NCI-H446 (cell line): ENCODE measurements at places on chromosomes 12 and 14.

GRCh38 chr12:58584880-58585279, 335.4 kb downstream of the LRIG3 start:
- DNase-seq, result no peak

- no peak for DNase-seq
Observed at GRCh38 chr14:94320243-94320642, 2.9 kb downstream of the SERPINA6 start.

DNA sequence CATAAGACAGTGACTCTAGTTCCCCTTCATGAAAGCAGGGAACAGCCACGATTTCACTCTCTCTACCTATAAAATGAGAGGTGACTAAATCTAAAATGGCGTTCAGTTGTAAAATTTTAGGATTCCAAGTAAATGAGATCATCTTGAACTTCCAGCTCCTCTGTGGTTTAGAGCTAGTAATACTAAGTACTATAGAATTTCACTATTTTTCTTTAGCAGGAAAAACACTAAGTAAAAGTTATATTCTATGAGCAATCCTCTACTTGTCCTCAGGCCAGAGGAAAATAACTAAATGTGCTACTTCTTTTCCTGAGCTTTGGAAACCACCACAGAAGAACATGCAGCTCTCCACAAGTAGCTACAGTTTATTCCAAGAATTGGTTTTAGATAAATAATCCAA, 55.6 kb downstream of the NIN start:
- no peak for DNase-seq

- no peak for DNase-seq
Observed at GRCh38 chr14:52730709-52731111, 744 bp downstream of the STYX start.

- DNase-seq, result no peak
Observed at GRCh38 chr14:34749408-34749807, 35.0 kb upstream of the CFL2 start.

GRCh38 chr14:82029038-82029437, 495.4 kb upstream of the SEL1L start:
- DNase-seq, result no peak

DNA sequence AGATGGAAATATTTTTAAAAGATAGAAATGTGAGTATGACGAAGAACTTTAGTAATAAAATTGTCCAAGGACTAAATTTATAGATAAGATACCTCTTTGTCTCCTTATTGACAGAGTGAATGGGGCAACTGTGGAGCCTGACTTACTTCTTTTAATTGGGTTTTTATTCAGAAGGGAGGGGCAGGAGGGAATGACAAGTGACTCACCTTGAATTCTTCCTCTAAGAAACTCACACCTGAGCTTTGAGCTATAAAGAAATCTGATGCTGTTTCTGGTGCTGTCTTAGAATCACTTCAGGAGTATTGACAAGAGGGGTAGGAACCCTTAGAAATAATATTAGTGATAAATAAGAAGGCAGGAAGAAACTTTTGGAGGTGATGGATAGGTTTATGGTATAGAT, 951 bp downstream of the NR1H4 start:
- no peak for DNase-seq

- DNase-seq, result no peak
Observed at GRCh38 chr12:59861635-59862034, 265.8 kb downstream of the SLC16A7 start.

- no peak for DNase-seq
Observed at GRCh38 chr12:117481470-117481869, 120.0 kb upstream of the NOS1 start.

GRCh38 chr12:1723721-1724120, 32.9 kb downstream of the ADIPOR2 start:
- no peak for DNase-seq

DNA sequence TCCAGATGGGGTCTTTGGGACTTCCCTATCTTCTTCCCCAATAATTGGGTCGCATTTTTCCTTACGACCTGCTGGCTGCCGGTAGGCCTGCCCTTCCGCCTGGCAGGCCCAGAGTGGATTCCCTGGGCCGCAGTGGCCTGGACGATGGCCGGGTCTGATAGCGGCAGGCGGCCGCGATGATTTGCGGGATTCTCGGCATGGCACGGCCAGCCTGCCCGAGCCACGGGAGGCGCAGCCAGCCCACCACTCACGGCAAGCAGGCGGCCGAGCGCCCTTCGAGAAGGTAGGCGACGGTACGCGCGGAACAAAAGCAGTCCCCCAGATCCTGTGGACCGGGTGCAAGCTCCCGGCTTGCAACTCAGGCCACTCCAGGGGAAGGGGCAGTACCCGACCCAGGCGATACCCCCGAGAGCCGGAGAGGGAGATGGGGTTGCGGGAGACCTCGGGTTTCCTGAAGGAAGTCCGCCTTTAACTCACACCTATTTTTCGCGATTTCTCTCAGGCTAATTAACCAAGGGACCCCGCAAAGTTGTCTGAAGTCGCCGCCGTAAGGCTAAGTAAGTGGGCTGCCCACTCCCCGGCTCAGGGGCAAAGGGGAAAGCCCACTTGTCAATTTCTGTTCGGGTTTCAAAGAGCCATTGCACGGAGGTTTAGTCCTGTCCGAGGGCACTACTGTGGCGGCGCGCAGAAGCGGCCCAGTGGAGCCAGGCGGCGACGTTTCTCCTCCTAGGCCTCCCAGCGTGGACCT, 1.4 kb upstream of the GSC start:
- no peak for DNase-seq

DNA sequence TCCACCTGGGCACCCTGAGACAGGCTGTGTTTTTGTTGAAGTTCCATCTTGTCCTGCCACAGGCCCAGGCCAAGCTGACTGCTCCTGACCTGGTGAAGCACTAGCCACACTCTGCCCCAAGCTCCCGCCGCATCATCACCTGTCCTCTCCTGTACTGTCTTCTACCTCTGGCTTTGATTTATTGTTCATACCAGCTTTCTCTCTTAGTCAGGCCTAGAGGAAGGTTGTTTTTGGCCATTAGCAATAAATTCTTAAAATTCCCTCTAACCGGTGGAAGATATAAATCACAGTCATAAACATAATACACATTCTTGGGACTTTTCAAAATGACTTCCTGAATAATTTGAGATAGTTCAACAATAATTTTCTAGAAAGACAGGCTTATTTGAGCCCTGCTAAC, 169.4 kb downstream of the DAD1 start:
- no peak for DNase-seq

GRCh38 chr14:70027785-70028428, 148.7 kb downstream of the SMOC1 start:
- peak; percentile 46 for DNase-seq

DNA sequence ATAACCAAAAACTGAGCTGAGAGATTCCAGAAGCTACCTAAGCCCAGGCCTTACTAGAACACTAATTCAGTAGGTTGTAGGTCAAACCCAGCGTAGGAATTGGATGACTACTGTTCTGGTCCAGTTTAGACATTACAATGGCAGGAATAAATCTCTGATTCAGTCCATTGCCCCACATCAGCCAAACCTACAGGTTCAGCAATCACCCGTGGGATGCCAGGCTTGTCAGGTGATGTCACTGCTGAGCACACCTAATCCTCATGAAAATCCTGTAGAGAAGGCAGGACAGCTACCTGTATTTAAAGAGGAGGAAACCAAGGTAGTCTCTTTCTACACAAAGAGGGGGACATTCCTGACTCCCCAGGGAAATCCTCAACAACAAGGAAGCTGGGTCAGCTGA, 63.7 kb downstream of the RFX4 start:
- no peak for DNase-seq
